ENCODE measurements at places on chromosomes 16 and 17. TPM values are rescaled to one million over a fixed set of nuclear protein-coding genes. Genes with fewer than 3 reads are reported as not detected.

Gene P2RX1
- 15.3 TPM for total RNA-seq

Gene CCL11
- not detected for total RNA-seq

Gene ATP2C2
- 0.75 TPM for total RNA-seq

Gene CDC6
- 126 TPM for total RNA-seq

Gene SMPD3
- 0.94 TPM for total RNA-seq

Gene DYNLRB2
- not detected for total RNA-seq

All from K562 (cell line).